Fibroblast of skin of right biceps (primary cell): ENCODE measurements at places on chromosomes 11 and 22.

- no peak for DNase-seq
Observed at GRCh38 chr22:23773483-23774113, 949 bp downstream of the MMP11 start.

- no peak for DNase-seq
Observed at GRCh38 chr22:47295226-47295901, 532.9 kb downstream of the TBC1D22A start.

- DNase-seq: peak; percentile 100
Observed at GRCh38 chr11:19679952-19680828, 32.4 kb upstream of the NAV2 start.

GRCh38 chr22:17358415-17358814 is 10.8 kb upstream of the CECR2 start:
- no peak for DNase-seq

DNA sequence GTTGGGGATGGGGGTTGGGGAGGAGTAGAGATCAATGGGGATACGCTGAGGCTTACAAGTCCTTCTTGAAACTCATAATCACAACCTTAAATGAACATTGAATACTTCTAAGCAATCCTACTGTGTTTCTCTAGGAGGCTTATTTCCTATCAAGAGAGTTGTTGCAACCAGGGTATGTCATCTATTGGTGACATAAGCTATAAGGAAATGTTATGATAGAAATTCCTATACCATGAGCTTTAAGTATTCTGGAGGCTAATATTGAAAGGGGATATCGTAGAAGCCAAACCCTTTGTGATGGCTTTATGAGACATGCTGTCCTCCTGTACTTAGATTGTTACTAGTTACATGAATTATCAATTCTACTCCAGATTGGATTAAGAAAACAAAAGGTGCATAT is 72.9 kb downstream of the DKK3 start:
- peak; percentile 60 for DNase-seq
